ENCODE measurements at places on chromosomes 7 and 10.

- DNase-seq: no peak
These were observed 50.6 kb downstream of the MGMT start for GRCh38 chr10:129517680-129518057.

DNA sequence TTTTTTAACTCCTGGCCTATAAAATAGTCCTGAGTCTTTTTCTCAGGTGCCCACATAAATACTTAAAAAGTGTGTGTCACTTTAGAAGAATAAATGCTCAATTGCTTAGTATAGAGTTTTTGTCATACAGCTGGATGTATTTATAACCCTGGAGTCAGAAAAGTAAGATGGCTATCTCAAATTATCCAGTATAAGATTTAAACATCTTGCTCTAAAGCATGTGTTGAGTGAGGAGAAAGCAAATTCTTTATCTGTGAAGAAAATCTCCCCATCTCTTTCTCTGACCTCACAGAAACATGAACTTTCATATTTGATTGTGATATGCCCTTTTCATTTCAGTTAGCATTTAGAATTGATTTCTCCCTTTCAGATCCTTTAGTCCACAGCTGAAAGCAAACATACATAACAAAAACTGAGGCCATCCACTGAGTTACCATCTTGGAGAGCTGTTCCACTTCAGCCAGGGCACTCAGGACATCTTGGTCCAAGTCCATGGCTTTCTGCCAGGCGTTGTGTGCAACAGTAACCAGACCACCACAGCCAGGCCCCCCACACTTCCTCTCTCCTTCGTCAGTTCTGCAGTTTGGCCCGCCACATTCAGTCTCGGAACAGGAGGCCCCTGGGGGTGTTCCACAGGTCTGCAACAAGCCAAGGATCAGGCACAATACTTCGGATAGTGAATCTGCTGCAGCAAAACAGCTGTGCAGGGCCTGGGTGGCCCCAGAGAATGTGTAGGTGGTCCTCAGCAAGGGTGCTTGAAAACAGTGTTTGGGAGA is 40.9 kb downstream of the DLD start:
- DNase-seq: no peak

DNA sequence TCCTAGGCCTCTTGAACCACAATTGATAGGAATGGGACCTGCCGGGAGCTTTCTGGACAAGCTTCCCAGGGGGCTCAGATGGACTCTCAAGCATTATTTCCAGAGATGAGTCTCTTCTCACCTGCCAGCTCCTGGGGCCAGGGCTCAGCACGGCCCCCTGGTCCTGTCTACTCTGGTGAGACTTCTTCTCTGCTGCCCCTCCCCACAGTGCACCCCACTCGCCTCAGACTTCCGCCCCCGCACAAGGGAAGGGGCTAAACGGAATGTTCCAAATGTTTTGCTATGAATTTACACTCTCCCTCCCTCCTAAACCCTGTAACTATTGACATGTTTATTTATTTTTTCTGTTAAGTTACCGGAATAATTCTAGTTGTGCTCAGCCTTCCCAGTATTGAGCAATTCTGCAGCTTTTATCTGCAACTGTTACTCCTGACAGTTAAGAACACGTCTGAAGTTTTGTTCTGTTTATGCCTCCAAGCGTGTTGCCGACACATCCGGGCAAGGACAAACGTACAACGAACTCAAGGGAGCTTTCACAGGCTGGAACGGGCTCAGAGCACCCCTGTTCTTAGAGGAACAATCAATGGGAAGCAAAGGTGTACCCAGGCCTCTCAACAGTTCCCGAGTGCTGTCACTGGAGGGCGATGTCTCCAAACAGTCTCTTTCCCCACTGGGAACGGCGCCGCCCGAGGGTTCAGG is 55.2 kb downstream of the FHIP2A start:
- no peak for DNase-seq

- peak; percentile 19 for DNase-seq
These were observed 59.3 kb upstream of the COMTD1 start for GRCh38 chr10:75294866-75295701.
